CD4-positive, alpha-beta T cell treated with Interleukin-15 for 4 hours (primary cell): ENCODE measurements at places on chromosomes 6 and 20.

DNA sequence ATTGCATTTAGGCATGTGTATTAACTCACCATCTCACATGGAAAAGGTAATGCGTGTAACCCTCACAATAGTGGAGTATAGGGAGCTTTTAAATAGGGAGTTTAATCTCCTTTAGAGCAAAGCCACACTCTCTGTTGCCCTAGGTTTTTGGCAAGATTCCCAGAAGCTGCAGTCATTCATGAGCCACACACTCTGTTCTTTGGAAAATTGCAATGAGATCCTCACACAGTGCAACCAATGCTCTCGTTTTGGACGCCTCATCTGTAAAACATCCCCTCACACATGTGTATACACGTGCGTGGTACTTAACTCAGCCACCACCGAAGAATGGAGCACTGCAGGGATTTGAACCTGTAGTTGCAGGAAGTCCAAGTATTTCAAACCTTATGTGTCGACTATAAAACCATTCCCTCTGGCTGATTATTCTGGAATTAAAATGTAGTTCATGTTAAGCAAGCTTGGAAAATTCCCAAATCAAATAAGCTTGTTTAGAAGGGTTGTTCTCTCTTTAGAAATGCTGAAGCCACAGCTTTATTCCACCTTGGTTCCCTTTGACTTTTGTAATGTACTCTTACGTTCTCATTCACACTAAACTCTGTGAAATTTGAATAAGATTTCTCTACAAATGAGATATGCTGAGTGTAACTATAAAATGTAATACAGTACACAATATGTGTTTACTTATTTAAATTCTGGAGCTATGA lies 489.8 kb upstream of the MANEA start:
- DNase-seq = no peak

GRCh38 chr6:107105511-107106116 lies 9.7 kb downstream of the BEND3 start:
- DNase-seq = no peak

GRCh38 chr6:129370268-129370916 lies 339.6 kb downstream of the ARHGAP18 start:
- peak; percentile 47 for DNase-seq

DNA sequence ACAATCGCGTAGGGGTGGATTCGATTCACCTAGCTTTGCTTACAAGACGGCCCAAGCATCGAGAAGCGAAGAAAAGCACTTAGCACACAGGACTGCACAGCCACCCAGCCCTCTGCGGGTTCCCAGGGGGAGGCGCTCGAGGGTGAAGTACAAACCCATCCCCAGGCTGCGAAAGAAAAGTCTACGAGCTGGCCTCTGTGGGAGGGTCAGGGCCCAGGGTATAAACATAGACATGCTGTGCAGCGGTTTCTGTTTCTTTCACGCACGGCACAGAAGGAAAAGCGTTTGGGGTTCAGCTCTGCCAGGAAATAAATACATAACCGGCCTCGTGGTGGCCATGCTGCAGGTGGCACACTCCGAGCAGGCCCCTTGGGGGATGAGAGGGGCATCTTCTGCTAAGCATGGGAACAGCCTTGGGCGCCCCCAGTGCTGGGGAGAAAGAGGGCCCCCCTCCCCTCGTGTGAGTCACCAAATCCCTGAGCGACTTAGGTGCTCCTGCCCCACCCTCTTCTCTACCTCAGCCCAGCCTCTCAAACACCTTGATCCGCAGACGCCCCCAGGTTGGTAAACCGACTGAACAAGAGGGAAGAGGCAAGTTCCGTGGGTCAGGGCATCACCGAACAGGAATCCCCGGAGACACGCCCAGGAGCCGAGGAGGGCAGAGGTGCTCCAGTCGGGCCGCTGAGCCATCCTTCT lies 91.6 kb upstream of the RIPOR2 start:
- peak; percentile 84 for DNase-seq

- peak; percentile 25 for DNase-seq
Measured at GRCh38 chr20:51480507-51481270, 61.8 kb downstream of the NFATC2 start.

GRCh38 chr6:139641376-139641775 lies 266.9 kb upstream of the CITED2 start:
- DNase-seq = no peak

- DNase-seq = no peak
Measured at GRCh38 chr6:148240861-148241477, 101.7 kb upstream of the SASH1 start.

DNA sequence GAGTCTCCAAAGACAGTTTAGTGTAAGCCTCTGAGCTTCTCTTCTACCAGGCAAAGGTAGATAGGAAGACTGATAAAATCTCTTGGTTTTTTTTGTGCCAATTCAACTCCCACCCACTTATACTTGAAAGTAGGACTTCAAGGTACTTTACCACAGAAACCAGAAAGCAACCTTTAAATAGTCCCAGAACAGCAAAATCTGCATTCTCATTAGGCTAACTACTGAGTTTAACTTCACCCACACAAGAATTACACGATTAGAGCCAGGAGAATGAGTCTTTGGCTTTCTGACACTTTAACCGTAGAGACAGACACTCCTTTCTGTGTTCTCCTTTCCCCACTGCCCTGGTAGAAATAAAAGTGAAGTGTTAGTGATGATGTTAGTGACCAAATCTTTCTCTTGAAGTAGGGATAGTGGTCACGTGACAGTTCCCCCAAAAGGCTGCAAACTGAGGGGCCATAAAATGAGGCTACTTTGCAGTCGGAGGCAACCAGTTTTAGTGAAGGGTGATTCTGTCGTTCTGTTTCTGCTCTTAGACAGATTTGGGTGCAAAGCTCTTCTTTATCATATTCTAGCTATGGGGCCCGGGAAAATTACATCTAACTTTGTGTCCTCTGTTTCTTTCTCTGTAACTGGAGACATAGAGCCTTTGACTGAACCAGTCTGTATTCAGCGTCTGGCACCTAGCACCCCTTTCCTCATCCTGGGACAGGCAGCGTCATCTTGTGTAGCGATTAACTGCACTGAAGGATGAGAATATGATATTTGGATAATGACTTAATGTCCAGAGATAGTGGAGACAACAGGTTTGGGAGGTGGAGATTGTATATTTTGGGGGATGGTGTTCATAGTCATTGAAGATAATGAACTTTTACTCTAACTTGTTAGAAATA lies 206.4 kb upstream of the CITED2 start:
- no peak for DNase-seq

GRCh38 chr20:3749689-3750531 lies 17.4 kb downstream of the HSPA12B start:
- peak; percentile 12 for DNase-seq

DNA sequence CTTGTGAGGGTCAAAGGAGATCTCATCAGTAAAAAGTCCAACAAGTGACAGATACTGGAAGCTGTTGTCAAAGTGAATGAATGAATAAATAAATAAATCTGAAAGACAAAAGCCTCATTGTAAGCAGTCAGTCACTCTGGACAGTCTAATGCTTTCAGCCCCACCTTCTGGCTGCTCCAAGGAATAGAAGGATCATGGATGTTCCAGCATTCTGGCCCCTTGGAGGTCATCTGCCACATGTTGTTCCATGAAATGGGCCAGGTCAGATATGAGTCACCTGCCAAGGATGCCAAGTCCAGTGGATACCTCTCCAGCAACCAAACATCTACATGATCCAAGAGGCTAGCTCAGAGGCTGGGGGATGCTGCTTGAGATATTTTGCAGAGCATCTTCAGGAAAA lies 185.6 kb downstream of the BMP7 start:
- no peak for DNase-seq

- DNase-seq = no peak
Measured at GRCh38 chr20:63819224-63819921, 11.7 kb downstream of the ZBTB46 start.

GRCh38 chr6:86128130-86128814 lies 485.6 kb upstream of the SYNCRIP start:
- no peak for DNase-seq

GRCh38 chr20:63176427-63177133 lies 39.4 kb downstream of the YTHDF1 start:
- no peak for DNase-seq

GRCh38 chr6:163252061-163252591 lies 162.4 kb upstream of the QKI start:
- no peak for DNase-seq

GRCh38 chr20:50001784-50002311 lies 19.1 kb downstream of the SNAI1 start:
- no peak for DNase-seq

DNA sequence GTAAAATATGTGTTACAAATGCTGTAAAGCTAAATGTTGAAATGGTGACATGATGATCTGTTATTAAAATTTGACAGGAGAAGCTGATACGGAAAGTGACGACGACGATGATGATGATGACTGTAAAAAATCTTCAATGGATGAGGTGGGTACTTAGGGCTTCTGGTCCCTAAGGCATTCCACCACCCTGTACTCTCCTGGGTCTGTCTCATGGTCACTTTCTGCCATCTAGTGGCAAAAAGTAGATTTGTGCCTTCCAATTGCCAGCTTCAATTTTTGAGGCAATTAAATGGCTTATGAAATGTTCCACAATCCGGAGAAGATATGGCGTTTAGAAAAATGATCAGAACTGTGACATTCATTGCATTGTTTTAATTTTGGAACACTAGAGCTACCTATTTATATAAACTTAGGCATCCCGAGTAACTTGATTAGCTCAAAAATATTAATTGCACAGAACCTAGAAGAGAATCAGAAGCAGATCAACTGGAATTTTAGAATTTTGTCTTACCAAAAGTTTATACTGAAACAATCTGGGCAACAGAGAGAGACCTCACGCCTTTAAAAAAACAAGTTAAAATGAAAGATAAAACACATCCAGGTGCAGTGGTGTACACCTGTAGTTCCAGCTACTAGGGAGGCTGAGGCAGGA lies 346.5 kb upstream of the PLCB4 start:
- DNase-seq = peak; percentile 54

DNA sequence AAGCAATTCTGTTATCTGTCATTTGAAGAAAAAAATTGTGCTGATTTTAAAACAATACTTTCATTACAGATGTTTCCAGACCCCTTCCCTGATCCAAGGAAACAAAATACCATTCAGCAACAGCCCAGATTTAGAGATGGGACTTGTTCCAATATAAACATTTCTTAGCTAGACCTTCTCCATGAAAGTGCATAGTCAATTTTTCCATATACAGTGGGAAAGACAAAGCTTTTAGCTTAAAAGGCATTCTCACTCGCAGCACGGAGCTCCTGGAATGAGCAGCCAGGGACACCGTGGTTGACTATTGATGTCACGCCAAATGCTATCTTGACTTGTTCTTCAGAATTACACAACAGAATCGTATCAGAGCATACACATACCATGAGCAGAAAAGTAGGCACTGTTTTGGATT lies 21.5 kb downstream of the LAMA4 start:
- no peak for DNase-seq

DNA sequence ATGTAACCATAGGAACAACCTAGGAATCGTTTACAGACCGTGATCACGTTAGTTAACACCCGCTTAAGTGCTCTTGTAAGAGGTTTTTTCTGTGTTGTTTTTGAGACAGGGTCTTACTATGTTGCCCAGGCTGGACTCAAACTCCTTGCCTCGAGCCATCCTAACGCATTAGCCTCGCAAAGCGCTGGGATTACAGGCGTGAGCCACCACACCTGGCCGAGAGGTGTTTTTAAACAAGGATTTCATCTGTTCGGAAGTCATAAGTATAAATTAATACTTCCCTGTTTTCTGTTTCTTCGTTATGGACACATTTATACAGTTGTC lies 727 bp downstream of the MRS2 start:
- DNase-seq = no peak

- no peak for DNase-seq
Measured at GRCh38 chr20:51811042-51811355, 8.7 kb upstream of the SALL4 start.
